Hematopoietic multipotent progenitor cell treated with erythropoietin and hydrocortisone succinate and interleukin-3 and kit ligand, for 4 days (in vitro differentiated cells): ENCODE measurements at places on chromosomes 16 and 17.

DNA sequence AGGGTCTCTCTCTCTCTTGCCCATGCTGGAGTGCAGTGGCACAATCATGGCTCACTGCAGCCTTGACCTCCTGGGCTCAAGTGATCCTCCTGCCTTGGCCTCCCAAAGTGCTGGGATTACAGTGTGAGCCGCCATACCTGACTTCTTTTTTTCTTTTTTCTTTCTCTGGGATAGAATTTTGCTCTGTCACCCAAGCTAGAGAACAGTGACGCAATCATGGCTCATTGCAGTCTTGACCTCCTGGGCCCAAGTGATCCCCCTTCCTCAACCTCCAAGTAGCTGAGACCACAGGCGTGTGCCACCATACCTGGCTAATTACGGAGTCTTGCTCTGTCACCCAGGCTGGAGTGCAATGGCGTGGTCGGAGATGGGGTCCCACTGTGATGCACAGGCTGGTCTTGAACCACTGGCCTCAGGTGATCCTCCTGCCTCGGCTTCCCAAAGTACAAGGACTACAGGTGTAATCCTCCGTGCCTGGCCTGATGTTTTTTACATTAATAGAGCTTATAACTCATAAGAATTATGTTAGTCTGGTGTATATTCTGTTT lies 76.5 kb downstream of the BCAS3 start:
- no peak for DNase-seq

- peak; percentile 75 for DNase-seq
Observed at GRCh38 chr17:57875290-57876022, 25.6 kb upstream of the MRPS23 start.

DNA sequence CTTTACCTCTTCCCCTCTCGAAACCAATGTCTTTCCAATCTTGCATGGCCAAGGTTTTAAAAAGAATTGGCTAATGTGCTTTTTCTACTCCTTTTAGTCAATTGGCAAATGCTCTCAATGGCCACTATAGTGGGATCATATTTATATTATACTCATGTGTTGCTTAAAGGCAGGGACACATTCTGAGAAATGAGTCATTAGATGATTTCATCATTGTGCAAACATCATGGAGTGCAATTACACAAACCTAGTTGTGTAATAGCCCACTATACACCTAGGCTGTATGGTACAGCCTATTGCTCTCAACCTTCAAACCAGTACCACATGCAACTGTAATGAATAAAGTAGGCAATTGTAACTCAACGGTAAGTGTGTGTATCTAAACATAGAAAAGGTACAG lies 180.9 kb downstream of the HS3ST3A1 start:
- DNase-seq, result peak; percentile 30

- DNase-seq, result no peak
Observed at GRCh38 chr17:75664099-75664549, 2.8 kb downstream of the RECQL5 start.

DNA sequence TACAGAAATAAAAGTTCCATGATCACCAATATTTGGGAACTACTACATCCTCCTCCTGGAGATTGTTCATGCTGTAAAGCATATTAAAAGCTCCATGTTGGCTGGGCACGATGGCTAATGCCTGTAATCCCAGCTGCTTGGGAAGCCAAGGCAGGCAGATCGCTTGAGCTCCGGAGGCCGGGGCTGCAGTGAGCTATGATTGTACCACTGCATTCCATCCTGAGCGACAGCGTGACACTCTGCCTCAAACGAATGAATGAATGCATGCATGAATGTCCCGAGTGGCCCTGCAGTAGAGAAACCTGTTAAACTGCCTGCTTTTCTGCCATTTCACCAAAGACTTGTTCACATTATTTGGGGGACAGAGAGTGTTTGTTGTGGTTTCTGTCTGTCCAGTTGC lies 15.0 kb downstream of the CNEP1R1 start:
- no peak for DNase-seq

GRCh38 chr17:65163990-65164495 lies 26.9 kb downstream of the RGS9 start:
- DNase-seq, result peak; percentile 85

DNA sequence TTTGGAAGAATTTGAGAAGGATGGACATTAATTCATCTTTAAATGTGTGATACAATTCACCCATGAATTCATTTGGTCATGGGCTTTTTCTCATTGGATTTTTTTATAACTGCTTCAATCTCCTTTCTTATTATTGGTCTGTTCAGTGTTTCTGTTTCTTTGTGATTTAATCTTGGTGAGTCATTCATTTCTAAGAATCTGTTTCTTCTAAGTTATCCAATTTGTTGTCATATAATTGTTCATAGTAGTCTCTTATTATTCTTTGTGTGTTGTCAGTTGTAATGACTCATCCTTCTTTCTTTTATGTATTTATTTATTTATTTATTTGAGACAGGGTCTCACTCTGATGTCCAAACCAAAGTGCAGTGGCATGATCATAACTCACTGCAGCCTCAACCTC lies 146.1 kb upstream of the ZNF267 start:
- no peak for DNase-seq

- DNase-seq, result no peak
Observed at GRCh38 chr17:81459224-81459623, 53.4 kb downstream of the ACTG1 start.

DNA sequence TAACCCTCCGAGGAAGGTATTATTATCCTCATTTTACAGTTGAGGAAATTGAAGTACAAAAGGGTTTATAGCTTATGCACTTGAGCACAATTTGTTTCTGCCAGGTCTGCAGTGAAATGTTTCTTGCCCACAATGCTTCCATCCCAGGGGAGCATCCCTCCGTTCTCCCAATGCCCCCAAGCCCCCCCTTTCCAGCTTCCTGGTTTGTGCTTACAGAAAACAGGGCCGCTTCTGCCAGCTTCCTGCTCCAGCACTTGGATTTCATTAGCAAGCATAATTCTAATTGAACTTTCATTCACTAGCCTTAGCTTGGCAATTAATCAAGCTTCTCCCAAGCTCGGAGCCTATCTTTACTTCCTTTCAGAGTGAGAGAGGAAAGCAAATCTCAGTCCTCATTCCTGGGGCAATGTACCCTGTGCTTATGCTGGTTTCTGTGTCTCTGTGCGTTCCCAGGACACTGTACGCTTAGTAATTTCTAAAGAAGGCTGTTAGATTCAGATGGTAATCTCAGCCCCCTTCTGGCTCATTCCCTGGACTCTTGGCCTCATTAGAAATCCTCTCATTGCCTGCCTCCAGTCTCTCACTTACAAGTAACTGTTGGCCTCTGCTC lies 141.6 kb downstream of the HS3ST2 start:
- DNase-seq, result no peak

DNA sequence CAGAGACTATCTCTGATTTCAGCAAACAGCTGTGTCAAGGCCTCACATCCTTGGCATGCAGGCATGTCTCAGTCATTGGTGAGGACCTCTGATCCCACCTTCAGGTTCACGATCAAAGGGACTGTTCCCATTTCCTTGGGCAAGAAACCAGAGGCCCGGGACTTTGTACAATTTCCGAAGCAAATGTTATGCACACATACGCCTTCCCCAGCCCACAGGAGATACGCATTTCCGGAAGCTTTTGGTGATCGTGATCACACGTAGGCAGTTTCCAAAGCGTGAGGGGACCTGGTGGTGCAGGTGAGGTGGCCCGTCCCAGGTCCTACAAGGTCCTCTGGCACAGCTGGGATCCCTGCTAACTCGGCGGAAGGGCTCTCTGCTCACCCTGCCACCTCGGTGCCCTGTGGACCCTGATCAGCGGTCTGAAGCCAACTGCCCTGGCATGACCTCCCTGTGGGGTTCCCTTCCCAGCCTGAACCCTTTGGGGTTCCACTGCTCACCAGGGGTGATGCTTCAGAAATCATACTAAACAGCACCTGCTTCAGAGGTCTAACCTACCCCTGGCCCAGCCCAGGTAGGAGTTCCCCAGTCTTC lies 28.8 kb upstream of the KLHDC4 start:
- no peak for DNase-seq

GRCh38 chr17:2977157-2977556 lies 86.2 kb downstream of the OR1D5 start:
- no peak for DNase-seq

DNA sequence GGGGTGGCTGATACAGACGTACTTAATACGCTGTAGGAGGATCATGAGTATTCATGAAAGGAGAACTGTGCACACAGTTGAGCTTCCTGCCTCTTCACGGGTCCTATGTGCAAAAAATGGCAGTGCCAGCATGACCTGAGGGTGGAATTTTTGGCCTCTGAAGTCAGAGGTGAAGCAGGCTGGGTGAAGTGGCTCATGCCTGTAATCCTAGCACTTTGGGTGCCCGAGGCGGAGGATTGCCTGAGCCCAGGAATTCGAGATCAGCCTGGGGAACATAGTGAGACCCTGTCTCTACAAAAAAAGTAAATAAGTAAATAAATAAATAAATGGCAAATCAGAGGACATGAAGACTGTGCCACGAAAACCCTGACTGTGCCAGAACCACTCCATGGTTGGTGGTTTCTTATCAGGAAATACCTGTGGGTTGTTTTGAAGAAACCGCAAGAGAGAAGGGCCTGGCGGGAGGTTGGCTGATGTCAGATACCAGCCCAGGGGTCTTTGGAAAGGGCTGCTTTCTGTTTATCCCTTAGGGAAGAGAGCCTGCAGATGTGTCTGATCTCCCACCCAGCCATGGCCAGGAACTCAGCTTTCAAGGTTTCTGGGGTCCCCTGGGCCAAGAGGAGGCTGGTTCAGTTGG lies 3.4 kb downstream of the ASPSCR1 start:
- DNase-seq, result peak; percentile 78

DNA sequence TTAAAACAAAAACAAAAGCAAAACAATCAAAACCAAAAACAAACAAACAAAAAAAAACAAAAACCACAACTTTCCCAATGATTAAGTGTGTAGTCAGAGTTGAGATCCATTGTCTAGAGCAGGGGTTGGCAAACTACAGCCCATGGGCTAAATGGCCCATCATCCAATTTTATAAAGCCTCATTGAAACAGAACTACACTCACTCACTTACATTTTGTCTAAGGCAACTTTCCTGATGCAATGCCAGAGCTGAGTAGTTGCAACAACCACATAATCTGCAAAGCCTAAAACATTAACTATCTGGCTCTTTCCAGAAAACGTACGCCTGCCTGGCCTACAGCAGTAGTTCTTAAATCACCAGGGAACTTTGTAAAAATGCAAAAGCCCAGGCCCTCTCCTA lies 124.1 kb downstream of the SOX9 start:
- DNase-seq, result no peak

DNA sequence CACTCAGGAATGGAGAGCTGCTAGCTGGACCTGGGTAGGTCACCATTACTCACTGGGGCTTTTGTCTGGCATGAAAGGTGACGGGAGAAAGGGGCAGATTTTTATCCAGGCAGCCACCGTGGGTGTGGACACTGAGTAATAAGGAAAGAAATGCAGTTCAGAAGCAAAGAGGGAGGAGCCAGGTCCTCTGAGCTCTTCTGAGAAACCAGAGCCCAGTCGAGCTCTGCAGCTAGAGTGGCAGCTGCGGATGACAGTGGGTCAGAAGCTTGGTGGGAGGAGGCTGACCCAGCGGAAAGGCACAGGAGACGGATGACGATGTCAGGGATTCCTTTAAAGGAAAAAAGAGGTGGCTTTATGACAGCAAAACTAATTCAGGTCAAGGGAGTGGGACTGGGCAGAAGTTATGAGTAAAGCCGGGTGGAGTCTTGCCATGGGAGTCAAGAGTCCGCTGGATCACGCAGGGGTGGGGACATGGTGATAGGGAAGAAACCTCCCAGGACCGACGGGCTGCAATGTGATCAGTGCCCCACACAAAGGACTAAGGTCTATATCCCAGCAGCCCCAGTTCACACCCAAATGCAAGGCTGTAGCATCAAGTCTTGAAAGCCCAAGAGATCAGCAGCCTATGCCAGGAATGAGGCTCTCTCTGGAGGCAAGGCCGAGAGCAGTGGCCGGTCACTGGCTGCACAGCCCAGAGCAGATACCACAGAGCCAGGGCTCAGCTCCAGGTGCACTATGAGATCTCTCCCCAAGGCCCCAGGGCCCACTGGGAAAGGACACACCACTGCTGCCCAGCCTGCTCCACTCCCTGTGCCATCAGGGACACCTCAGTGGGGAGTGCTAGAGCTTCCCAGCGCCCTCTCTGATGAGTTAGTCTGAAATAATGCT lies 6.3 kb upstream of the MNT start:
- DNase-seq, result no peak

DNA sequence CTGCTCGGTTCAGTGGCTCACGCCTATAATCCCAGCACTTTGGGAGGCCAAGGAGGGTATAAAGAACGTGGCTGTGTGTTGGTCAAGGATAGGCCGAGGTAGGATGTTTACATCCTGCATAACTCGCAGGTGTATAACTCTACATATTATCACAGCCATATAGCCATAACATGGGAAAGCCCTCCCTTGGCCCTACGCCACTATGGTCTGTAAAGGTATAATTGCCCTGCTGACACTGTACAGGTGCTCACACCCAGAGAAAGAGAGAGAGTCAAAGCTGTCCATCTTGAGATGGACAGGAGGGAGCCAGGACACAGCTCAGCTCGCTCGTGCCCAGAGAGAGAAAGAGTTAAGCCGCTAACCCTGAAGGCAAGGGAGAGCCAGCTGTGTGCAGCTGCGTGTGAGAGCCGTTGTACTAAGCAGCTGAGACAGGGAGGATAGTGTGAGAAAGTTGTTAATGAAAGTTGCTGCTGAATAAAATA lies 30.4 kb upstream of the DHX8 start:
- DNase-seq, result no peak

GRCh38 chr16:10729104-10730048 lies 14.3 kb upstream of the NUBP1 start:
- DNase-seq, result no peak

GRCh38 chr16:81581107-81581506 lies 136.5 kb downstream of the CMIP start:
- DNase-seq, result no peak

DNA sequence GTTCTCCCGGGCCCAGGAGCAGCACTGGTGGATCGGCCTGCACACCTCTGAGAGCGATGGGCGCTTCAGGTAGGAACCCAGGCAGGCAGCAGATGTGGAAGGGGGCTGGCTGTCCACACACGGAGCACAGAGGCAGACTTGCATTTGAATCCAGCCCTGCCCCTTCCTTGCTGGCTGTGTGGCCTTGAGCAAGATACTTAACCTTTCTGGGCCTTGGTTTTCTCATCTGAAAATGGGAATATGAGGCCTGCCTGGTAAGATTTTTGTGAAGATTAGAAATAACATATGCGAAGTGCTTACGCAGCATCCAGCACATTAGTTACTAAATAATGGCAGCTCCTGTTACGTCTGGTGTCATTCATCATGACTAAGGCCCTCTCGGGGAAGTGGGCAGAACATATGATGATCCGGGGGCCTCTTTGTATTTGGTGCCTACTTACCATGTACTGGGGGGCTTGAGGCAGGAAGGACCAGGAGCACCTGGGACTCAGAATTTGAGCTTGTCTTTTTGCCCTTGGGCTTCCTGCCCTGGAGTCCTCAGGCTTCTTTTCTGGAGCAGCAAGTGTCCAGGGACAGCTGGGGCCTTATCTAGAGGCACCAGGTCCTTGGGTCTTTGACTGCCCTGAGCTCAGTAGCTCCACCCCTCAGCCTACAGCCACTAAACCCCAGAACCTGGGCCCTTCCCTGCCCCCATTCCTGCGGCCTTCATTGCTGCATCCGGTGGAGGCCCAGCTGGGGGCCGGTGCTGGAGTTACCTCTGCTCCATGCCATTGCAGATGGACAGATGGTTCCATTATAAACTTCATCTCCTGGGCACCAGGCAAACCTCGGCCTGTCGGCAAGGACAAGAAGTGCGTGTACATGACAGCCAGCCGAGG lies 53.8 kb downstream of the MRC2 start:
- peak; percentile 63 for DNase-seq

- no peak for DNase-seq
Observed at GRCh38 chr16:84614623-84614967, 3.3 kb downstream of the COTL1 start.
